ENCODE measurements at places on chromosomes 3 and 15.

GRCh38 chr3:111493276-111493675 lies 48.7 kb upstream of the CD96 start:
- no peak for DNase-seq

DNA sequence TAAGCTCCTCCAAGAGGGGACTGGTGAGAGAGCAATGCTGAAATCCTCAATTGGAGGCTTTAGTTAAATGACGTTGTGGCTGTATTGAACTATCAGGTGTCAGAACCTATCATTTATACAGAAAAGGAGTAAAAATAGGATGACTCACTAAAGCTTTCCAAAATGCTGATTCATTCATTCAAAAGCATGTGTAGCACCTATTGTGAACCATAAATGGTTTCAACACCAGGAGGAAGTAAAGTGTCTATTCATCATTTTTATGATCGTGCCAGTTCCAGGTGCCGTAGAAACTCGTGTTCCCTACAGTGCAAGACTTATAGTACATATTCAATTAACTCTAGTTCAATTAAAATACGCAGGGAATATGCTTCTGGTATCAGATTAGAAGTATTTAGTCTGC lies 66.5 kb upstream of the ARRDC4 start:
- no peak for DNase-seq

DNA sequence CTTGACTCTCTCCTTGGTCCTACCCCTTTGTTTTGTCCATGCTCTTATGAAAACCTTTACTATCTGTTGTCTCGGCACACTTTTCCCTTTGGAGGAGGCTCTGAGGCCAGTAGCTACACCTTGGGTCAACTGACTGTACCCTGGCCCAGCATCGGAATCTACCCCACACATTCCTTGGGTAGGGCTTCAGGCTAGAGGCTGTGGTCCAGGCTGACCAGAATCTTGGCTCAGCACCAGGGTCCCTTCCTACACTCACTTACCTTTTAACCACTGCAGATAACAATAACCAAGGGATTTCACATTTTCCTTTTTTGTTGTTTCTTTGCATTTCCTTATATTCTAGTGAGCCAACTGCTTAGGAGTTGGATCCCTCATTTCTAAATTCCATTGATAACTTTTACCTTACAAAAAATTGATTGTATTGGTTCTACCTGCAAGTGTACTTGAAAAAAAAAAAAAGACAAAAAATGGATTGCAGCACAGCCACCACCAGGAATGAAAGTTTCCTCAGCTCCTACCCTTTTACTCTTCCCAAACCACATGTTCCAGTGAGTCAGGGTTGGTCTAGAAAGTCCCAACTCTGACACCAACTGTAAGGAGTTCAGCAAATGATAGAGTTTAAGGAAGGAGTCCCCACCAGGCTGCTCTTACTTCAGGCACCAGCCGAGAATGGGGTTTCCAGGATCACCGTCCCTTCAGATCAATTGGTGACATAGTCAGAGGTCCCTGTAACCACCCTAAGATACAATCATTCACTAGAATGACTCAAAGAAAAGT lies 95.6 kb downstream of the FBLN2 start:
- DNase-seq, result no peak

GRCh38 chr3:168040607-168041208 lies 55.0 kb downstream of the GOLIM4 start:
- DNase-seq, result peak; percentile 82

DNA sequence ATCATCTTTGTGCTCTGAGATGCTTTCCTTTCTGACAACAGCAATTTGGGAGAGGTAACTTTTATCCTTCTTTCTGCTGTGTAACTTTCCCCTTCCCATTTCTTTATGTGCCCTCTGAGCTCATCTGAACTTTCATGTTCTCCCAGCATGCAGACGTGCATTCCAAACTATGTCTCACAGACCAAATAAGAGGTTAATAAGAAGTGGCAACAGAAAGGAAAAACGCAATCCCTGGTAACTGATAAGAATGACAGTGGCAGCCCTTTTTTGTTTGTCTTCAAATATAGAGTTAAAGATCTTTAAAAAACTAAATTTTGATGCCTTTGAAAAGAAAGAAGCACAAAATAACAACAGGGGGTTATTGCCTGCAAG lies 533.4 kb downstream of the FOXP1 start:
- DNase-seq, result no peak

GRCh38 chr3:64225695-64226499 lies 631 bp upstream of the PRICKLE2 start:
- no peak for DNase-seq

DNA sequence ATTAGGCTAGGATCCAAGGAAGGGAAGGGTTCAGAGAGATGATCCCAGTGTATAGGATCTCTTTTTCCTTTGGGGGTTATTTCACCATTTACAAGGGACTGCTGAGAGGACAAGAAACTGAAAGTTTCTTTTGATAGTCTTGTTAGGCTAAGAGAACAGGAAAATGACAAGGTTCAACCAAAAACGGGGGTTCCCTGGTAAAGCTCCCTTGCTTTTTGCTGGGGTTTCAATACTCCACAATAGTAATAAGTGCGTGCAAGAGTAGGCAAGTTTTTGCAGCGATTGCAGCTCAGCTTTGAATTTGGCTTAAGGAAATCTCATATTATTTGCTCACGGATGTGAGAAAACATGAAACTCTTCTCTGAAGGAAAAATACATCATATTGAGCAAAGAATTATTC lies 18.8 kb upstream of the SUSD5 start:
- DNase-seq, result no peak

- DNase-seq, result no peak
Measured at GRCh38 chr3:125213946-125214542, 1.5 kb upstream of the SLC12A8 start.

DNA sequence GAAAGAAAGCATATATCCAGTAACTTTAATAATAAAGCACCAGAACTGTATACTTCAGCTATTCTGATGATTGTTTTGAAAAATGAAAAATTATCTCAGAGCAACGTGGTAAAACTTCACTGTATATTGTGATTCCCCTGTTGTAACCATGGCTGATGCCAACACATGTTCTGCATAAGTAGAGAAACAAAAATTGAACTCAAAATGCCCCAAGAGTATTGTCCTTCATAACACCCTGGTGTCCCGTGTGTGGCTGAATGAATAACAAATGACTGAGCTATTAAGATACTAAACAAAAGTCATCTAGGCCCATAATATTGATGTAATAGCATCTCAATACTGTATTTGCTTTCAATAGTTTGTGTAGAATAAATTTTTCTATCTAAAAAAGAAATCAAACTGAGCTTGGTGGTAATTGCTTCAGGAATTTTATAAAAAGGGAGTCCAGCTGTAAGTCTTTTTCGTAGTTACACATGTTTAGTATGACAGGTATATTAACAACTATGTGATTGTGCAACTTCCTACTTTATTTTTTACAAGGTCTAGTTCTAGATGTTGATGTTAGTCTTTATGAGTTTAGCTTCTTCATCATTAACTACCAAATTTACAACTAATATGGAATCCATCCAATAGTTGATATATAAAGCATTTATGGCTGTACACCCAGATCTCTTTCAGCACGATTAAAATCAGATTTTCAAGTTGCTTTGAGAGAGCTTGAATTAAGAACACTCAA lies 623.8 kb upstream of the AGTR1 start:
- DNase-seq, result no peak

DNA sequence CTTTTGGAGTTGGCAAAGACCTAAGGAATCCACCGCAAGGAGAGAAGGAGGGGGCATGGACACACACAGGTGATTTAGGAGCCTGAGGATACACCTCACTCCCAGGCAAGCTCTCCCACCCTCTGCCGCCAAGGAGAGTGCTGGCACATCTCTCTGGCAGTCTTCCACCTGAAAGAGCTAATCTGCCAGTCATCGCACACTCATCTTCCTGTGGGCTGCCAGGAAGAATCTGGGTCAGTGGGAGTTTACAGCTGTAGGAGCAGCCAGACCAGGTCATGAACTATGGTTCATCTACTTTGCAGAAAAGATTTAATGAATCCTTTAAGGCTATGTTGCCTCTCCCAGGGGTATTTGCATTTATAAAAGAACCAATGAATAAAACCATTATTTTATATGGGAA lies 170.6 kb upstream of the TSC22D2 start:
- peak; percentile 27 for DNase-seq

All from NCI-H1105 treated with DMSO at 0.1 percent for 48 hours (cell line).